ENCODE measurements at places on chromosomes 3 and 15.
A peak's percentile ranks its signal among the peaks of the same experiment; 100 is the strongest.

DNA sequence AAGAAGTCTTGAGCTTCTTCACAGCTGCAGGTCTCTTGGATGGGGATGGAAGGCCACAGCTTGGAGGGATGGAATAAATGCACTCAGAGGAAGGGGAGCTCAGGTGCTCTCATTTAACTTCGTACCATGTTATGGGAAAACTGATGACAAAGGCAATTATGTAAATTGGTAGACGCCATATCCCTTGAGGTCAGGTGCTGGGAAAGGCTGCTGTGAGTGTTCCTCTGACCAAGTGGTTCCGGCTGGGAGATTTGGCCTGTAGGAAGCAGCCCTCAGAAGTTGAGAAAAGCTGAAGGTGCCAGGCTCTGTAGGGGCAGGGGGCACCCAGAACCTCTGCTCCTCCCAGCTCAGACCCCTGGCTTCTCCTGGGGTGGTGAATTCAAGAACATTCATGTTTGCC is 47.1 kb downstream of the FAH start:
- no peak for DNase-seq

DNA sequence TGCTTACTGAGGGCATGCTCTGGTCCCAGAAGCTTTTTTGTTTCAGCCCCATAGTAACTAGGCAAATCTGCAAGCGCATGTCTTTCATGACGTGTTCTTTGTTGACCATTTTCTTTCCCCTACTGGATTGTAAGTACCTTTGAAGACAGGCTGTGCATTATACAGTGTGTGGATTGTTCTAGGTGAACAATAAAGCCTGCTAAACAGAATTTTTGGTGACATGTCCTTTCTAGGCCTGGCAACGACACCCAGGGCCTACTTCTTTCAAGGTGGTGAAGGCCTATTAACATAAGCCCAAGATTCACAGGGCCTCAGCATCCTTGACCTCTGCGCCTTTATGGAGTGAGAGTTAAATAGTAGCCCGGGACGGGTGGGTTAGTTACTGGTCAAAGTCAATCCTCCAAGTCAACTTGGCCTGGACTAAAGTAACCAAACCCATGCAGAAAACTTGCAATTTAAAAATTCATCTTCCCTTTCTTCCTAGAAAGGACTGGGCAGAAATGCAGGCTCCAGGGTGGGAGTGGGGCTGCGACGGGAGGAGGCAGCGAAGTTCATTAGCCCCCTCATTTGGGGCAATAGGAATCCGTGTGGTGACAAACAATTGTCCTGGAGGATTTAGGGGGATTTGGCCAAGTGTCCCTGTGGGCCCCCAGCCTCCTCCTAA is 37.6 kb upstream of the TRIM71 start:
- no peak for DNase-seq

- DNase-seq: no peak
Measured at GRCh38 chr3:87206635-87207034, 20.5 kb upstream of the CHMP2B start.

- DNase-seq: no peak
Measured at GRCh38 chr3:43353923-43354670, 67.8 kb downstream of the SNRK start.

- peak; percentile 81 for DNase-seq
Measured at GRCh38 chr3:175342196-175342595, 483.1 kb downstream of the NAALADL2 start.

GRCh38 chr15:49589030-49589429 is 31.6 kb downstream of the FAM227B start:
- no peak for DNase-seq

- peak; percentile 87 for DNase-seq
Measured at GRCh38 chr15:35697549-35698299, 151.8 kb upstream of the DPH6 start.

- DNase-seq: no peak
Measured at GRCh38 chr3:194879991-194880939, 194.6 kb downstream of the FAM43A start.

- no peak for DNase-seq
Measured at GRCh38 chr3:107366766-107367165, 10.5 kb upstream of the CCDC54 start.

- DNase-seq: no peak
Measured at GRCh38 chr3:118984699-118985098, 49.9 kb downstream of the IGSF11 start.

- DNase-seq: no peak
Measured at GRCh38 chr3:58296843-58297242, 9.2 kb upstream of the RPP14 start.

GRCh38 chr15:67019884-67020520 is 45.4 kb upstream of the SMAD3 start:
- no peak for DNase-seq

DNA sequence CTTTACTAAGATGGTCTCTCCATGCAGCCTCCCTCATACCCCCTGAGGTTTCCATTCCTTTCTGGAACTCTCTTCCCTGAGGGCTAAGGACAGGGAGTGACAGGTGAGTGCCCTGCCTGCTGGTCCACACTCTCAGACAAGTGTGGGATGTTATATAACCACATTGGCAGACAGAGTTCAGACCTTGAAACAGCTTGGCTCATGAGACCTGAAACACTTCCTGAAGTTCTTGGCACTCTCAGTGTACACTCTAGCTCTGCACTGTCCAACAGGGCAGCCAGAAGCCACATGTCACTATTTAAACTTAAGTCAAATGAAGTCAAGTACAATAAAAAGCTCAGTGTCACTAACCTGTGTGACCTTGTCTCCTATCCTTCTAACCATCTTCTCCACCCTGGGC is 188.5 kb downstream of the ZNF621 start:
- no peak for DNase-seq

DNA sequence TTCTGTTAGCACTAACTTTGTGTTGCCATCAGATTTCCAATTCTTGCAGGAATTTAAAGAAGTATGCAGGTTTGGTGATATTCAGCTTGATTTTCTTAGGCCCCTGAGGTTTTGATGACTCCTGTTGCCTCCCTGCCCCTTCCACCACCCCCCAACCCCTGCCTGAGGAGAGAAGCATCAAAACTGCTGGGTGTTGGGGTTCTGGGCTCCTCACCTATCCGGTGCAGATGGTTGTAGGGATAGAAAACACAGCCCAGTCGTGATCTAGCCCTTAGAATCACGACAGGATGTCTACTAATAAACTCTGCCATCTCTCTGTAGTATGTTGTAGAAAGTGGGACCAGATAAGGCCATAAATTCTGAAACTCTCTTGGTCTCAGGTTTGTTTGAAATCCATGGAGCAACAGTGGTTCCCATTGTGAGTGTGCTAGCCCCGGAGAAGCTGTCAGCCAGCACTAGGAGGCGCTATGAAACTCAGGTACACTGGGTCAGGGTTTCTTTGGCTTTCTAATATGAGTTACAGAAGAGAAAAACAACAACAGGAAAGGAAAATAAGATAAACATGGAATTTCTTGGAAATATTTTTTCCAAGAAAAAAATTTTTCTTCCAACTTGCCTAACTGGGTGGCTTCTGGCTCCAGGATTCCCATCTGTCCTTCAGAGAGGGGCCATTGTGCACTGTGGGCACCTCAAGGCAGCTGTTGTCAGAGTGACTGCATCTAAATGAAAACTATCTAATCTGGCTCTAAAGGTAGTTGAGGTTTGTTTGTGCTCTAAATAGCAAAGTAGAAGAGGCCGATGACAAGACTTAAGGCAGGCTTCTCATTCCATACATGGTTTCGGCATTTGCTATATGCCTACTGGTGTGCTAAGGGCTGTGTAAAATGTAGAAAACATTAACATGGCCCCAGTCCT is 8.7 kb downstream of the SRP14 start:
- DNase-seq: no peak

- no peak for DNase-seq
Measured at GRCh38 chr3:88028876-88029275, 29.9 kb downstream of the CGGBP1 start.

DNA sequence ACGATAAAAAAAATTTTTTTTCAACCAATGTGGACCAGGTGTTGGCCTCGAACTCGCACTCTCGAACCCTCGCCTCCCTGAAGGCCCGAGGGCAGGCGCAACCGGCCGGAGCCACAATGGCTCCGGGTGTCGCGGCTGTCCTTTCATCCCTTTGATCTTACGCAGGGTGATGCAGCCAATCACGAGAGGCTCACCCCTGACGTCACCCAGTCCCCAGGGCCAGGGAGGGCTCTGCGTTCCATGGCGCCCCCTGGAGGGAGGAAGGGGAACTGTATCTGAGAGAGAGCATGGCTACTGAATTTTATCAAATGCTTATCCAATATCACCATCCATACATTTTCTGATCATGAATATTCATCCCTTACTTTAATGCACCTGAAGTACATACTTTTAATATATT is 15.4 kb upstream of the GMNC start:
- no peak for DNase-seq

GRCh38 chr3:115550285-115550761 is 73.0 kb upstream of the GAP43 start:
- no peak for DNase-seq

GRCh38 chr15:46872981-46873330 is 844.3 kb upstream of the SEMA6D start:
- DNase-seq: no peak

- DNase-seq: no peak
Measured at GRCh38 chr3:123347691-123348264, 101.1 kb downstream of the ADCY5 start.

DNA sequence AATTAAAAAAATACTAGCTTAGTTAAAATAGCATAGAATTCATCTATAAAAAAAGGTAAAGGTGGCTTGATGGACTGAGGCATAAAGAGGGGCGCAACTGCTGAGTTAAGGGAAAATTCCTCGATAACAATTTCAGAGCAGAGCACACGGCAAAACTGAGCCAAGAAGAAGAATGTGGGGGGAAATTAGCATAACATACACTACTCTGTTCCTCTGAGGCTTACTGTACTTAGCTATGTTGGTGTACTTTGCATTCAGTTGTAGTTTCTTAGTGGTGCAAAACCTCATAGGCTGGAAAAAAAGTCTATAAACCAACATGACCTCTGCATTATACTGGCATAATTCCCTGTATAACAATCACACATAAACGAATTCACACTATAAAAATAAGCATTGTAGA is 357.9 kb upstream of the LRRC3B start:
- no peak for DNase-seq

GRCh38 chr3:188797045-188797444 is 374.7 kb upstream of the TPRG1 start:
- no peak for DNase-seq

- DNase-seq: no peak
Measured at GRCh38 chr3:20604659-20605058, 418.7 kb upstream of the SGO1 start.

GRCh38 chr3:48647714-48648113 is 12.5 kb upstream of the SLC26A6 start:
- no peak for DNase-seq

DNA sequence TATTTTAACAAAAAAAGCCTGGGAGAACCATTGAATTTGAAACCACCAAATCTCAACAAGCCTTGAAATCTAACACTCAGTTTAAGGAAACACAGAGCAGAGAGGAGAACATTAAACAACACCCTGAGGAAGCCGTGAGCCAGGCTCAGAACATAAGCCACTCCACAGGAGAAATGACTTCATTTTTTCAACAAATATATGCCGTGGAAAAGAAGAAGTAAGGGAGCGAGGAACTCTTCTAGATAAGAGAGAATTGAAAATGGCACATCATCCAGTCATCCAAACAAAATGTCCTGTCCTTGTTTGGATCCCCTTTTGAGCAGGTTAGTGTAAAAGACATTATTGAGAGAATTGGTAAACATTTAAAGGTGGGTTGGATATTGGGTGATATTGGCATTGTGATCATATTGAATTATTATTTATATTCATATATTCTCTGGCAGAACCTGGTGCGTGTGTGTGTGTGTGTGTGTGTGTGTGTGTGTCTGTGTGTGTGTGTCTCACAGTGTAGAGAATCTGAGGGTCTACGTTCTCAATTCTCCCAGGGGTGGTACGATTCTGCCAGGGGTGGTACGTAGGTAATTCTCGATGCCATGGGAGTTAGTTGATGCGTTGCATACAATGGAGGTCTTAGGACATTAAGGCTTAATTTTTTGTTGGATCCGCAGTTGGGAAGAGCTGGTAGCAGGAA is 94.4 kb downstream of the ST6GAL1 start:
- no peak for DNase-seq

DNA sequence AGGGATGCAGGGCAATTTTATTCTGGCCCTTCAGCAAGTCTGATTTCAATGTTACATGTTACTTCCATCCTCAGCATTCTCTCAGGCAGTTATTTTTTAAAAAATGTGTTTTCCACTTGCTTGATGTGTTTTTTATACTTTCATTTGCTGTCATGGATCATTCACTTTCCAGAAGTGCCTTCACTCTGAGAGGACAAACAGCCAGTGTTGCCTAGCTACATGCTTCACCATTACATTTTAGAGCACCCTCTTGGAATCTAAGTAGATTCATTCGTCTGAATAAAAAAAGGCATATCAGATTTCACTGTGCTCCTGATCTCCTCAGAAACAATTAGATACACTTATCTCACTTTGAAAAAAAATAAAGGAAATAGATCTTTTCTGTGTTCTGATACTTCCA is 93.6 kb upstream of the POU1F1 start:
- no peak for DNase-seq

DNA sequence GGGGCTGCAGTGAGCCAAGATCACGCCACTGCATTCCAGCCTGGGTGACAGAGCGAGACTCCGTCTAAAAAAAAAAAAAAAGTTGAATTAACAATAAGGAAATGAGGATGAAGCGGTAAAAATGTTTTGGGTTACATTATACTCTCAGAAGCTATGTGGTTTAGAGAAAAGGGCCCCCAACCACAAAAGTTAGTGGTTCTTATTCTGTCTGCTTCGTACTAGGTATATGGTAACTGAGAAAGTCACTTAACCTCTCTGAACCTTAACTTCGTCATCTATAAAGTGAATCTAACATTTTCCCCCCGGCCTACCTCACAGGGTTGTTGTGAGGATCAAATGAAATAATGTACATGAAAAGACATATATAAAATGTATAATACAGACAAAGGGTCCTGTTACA is 38.4 kb upstream of the EHHADH start:
- no peak for DNase-seq

- peak; percentile 94 for DNase-seq
Measured at GRCh38 chr3:149575961-149576564, 81.8 kb downstream of the WWTR1 start.

All from retinal pigment epithelial cell (primary cell).